ENCODE measurements at places on chromosomes 12 and 14. TPM values are rescaled to one million over a fixed set of nuclear protein-coding genes. Genes with fewer than 3 reads are reported as not detected.

DNA sequence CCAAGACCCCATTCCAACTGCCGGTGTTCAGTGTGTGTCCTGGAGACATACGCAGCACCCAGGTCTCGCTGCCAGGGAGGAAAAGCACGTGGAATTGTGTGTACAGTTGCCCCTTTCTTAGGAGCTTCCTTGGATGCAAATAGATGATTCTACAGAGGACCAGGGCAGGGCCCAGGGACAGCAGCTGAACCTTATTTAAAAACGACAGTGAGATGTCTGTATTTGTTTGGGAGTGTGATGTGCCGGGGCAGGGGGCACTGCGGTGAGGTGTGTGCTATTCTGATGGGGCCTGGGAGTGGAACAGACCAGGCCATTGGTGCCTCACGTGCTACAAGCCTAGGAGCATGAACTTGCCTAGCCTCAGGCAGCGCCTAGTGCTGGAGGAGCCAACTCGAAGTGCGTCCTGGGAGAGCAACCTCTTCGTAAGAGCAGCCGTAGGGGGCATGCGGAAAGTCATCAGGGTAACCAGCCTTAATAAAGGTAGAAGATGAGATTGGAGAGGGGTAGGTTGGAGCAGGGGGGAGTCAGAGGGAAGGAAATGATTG is 98.3 kb upstream of the ESRRB start:
- no peak for DNase-seq

DNA sequence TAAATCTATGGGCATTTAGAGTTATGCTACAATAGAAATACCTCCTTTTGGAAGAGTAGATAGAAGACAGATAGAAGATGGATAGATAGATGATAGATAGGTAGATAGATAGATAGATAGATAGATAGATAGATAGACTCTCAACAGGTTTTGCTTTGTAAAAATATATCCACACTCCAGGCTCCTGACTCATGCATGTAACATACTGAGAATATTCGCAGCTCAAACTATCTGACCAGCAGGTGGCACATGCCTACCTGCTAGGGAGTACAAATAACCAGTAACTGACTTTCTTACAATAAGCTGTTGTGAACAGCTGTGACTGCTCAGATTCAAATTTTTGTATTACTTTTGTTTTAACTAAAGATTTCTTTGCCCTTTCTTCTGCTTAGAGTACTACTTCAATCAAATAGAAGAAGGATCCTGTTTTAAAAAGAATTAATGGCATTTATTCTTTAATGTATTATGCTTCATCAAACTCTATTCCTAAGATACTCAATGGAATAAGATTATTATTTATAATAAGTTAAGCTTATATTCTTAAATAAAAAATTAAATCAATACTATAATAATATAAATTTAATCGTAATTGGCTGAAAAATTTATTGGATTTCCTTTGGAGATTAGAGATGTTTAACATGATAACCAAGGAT is 15.8 kb upstream of the CPNE8 start:
- no peak for DNase-seq

GRCh38 chr12:16063726-16064125 is 152.6 kb downstream of the DERA start:
- DNase-seq = no peak

The AMHR2 gene
- polyA plus RNA-seq = not detected

The SLC5A8 gene
- polyA plus RNA-seq = not detected

DNA sequence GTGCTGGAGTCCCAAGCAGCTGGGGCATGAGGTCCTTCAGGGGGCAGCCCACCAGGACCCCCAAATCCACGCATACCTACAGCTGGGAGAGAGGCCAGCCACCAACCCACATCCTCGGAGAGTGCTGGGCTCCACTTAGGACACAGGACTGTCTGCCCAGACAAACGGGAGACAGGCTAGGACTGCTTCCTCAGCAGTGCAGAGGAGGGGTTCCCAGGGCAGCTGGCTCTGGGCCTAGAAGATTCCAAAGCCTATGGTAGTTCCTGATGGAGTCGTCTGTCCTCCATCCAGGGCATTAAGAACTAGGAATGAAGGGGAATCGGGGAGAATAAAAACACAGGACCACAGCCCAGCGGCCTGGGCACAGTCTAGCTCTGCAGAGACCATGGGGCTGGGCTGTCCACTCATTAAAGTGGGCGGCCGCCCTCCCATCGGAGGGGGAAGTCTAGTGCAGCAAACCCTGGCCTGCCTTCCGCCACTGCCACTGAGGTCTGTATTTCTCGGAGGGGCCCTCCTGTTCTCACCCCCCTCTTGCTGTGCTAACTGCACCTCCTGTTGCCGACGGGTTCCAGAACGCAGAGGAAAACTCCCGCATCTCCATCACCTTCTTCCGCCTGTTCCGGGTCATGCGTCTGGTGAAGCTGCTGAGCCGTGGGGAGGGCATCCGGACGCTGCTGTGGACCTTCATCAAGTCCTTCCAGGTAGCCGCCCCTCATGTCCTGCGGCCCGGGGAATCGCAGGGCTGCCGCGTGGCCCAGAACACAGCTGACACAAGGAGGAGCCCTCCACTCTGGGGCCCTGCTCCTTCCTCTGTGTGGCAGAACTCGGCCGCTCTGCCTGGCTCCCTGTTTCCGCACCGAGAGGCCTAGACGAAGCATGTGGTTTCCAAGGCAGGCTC is 143.5 kb upstream of the FKBP4 start:
- no peak for DNase-seq

DNA sequence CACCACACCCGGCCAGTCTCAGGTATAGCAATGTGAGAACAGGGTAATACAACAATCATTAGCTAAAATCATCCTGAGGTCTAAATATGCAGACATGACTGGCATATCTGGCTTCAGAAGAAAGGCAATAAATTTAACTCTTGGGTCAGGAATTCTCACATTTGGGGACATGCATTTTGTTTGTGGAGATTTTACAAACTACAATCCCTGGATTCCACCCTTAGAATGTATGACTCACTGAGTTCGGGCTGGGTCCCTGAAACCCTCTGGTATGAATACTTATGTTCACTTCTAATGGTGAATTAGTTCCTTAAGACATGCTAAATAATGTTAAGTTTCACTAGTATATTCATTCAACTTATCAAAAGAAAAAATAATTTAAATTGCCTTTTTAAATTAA is 98.9 kb upstream of the HMGA2 start:
- DNase-seq = no peak

GRCh38 chr12:80064951-80065350 is 34.4 kb upstream of the OTOGL start:
- DNase-seq = no peak

The ADGRD1 gene
- not detected for polyA plus RNA-seq

- no peak for DNase-seq
These were observed 493.1 kb downstream of the NOVA1 start for GRCh38 chr14:26104717-26105116.

GRCh38 chr14:49240383-49240782 is 345.8 kb downstream of the RPS29 start:
- DNase-seq = no peak

DNA sequence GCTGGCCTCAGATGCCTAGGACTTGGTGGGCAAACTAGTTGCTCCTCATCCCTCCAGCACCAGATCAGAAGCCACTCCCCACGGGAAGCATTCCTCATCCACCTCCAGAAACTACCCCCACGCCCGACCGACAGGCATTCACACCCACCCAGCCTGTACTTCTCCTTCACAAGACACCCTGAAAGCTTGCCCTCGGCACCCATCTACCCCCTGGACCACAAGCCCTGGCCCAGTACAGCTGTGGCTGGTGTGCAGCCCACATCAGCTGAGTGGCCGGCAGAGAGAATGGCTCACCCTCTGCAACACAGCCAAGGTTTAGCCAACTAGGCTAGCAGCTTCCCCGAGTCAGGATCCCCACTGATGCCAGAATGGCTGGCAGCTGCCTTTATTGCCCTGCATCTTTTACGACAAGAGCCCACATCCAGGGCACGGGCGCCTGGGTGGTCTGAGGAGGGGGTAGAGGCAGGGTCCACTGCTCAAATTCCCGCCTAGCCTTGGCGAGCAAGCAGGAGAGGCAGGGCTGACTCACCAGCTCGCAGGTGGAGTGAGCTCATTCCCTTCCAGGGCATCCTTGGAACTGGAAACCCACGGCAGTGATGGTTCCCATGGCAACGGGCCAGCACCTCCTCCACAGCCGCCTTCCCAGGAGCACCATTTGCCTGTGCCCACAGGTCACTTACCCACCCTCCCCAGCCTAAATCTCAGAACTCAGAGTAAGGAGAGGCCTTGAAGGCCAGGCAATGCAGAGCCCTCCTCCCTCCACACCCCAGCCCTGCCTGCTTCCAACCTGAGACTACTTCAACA is 17.1 kb downstream of the ACTN1 start:
- no peak for DNase-seq

- DNase-seq = no peak
These were observed 51.8 kb downstream of the OTOGL start for GRCh38 chr12:80151131-80151530.

DNA sequence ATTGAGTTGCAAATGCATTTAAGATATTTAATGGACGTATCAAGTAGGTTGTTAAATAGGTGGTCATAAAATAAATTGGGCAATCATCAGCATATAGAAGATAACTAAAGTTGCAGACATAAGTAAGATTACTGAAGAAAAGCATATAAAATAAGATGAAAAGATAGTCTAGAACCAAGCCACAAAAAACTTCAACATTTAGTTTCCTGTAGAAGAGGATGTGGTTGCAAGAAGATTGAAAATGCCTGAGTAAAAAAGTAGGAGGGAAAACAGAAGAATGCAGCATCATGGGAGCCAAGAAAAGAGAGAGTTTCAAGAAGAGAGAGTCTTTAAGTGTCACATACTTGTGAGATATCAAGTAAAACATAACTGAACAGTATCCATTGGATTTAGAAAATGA is 17.6 kb upstream of the SLC16A7 start:
- DNase-seq = no peak

DNA sequence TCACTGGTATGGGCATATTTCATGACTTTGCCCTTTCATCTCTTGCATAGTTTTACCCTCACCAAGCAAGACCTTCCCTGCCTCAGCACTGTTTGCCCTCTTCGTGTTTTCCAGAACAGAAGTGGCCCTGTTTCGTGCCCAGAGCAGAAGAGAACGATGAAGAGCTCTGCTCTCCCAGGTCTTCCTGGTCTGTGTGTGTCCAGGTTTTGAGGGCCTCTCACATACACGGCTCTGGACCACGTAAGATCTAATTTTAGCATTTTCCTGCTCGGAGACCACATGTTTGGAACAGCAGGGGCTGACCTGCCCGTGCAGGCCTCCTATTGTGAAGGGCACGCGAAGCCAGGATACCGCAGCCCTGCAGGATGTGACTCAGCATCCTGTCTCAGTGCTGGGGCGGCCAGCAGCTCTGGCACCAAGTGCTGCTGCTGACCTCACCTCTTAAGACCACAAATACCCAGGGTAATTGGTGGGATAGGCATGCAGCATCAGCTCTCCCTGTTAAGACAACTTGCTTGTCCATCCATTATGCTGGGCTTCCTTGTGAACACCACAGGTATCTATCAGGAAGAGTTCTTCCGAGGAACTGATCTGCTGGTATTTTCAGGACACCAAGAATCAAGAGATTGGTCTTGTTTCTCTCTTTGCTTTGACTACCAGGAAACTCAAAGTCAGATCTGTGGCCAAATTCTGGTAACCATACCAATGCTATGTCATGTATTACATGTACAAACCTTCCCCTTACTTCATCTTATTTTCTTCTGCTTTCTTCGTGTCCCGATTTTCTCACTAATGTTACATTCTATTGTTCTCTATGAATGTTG is 19.0 kb downstream of the SSH1 start:
- peak; percentile 86 for DNase-seq

- no peak for DNase-seq
These were observed 161.8 kb upstream of the SLC38A2 start for GRCh38 chr12:46534327-46534840.

GRCh38 chr14:85535321-85535720 is 5.4 kb downstream of the FLRT2 start:
- no peak for DNase-seq
